ENCODE measurements at places on chromosomes 2 and 18. TPM values are rescaled to one million over a fixed set of nuclear protein-coding genes. Genes with fewer than 3 reads are reported as not detected.

The CHMP1B gene
- total RNA-seq: 30.3 TPM

The TRIM43 gene
- total RNA-seq: not detected

The CIDEA gene
- total RNA-seq: not detected

The DSEL gene
- total RNA-seq: 0.05 TPM

The CDC42EP3 gene
- 38.2 TPM for total RNA-seq

The NEB gene
- 0.34 TPM for total RNA-seq

The CCDC68 gene
- 6.6 TPM for total RNA-seq

The PSMA8 gene
- total RNA-seq: not detected

The SPIRE1 gene
- total RNA-seq: 26.6 TPM

- no peaks in the 10 kb centered on the region for H3K36me3 ChIP-seq
- DNase-seq: no peak
- H3K27me3 ChIP-seq: no peaks in the 10 kb centered on the region
- no peak overlapping the region for H3K27ac ChIP-seq
- H3K4me3 ChIP-seq: no peak overlapping the region
- no peaks in the 10 kb centered on the region for H3K4me1 ChIP-seq
Measured at GRCh38 chr2:236133410-236134012, 34.7 kb downstream of the GBX2 start.

DNA sequence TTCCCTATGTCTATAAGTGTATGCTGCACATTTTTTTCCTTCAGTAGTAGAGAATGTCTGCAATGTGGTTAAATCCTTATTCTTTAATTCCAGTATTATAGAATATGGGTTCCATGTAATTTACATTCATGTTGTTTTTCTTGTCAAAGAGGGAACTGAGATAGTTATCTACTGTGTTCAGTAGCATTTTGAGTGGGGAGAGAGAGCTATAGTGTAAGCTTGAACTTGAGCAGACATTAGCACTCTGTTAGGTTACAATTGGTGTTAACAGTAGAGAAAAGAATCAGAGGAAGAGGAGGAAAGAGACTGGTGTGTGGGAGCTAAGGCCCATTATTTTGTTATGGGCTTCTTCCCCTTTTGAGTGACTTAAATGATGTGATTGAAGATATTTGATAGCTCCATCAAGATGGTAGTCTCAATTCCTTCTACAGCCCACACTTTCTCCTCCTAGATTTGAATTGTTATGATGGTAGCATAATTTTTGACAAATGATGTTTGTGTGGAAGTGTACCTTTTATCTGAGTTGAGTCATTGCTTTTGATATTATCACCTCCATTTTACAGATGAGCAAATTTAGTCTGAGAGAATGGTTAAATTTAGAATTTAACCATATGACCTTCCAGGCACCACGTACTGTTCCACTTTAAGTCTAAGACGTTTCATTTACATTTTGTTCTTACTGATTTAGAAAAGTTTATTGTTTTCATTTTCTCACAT is 71.3 kb downstream of the FMNL2 start:
- H3K27ac ChIP-seq: no peak overlapping the region
- no peak for DNase-seq
- H3K27me3 ChIP-seq: no peaks in the 10 kb centered on the region

DNA sequence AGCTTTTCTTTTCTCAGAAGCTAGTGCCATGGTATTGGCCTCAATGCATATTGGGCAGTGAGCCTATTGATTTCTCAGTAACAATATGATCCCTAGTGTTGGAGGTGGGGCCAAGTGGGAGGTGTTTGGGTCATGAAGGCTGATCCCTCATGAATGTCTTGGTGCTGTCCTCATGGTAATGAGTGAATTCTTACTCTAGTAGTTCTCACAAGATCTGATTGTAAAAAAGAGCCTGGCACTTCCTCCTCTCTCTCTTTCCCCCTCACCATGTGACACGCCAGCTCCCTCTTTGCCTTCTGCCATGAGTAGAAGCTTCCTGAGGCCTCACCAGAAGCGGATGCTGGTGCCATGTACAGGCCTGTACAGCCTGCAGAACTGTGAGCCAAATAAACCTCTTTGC is 12.8 kb upstream of the TBC1D8 start:
- no peak overlapping the region for H3K27ac ChIP-seq
- H3K36me3 ChIP-seq: no peaks in the 10 kb centered on the region
- no peak for DNase-seq
- no peaks in the 10 kb centered on the region for H3K27me3 ChIP-seq
- H3K4me1 ChIP-seq: 0 out of 2 replicates have a peak, but pooled peaks cover 3% of the 10 kb centered on the region
- H3K4me3 ChIP-seq: no peak overlapping the region

GRCh38 chr2:150528861-150529801 is 41.7 kb upstream of the RND3 start:
- H3K27ac ChIP-seq: no peak overlapping the region
- DNase-seq: no peak
- no peak overlapping the region for H3K4me3 ChIP-seq
- peaks cover 4% of the 10 kb centered on the region for H3K4me1 ChIP-seq

GRCh38 chr2:150732064-150732463 is 244.6 kb upstream of the RND3 start:
- DNase-seq: no peak
- H3K27ac ChIP-seq: no peak overlapping the region
- H3K36me3 ChIP-seq: no peaks in the 10 kb centered on the region
- no peaks in the 10 kb centered on the region for H3K4me1 ChIP-seq
- H3K4me3 ChIP-seq: no peak overlapping the region

GRCh38 chr2:234640657-234641056 is 143.8 kb upstream of the ARL4C start:
- H3K4me3 ChIP-seq: no peak overlapping the region
- DNase-seq: no peak
- H3K27ac ChIP-seq: no peak overlapping the region
- no peaks in the 10 kb centered on the region for H3K36me3 ChIP-seq
- H3K4me1 ChIP-seq: no peaks in the 10 kb centered on the region
- no peaks in the 10 kb centered on the region for H3K27me3 ChIP-seq

- no peak overlapping the region for H3K27ac ChIP-seq
- DNase-seq: no peak
- H3K36me3 ChIP-seq: no peaks in the 10 kb centered on the region
- H3K4me3 ChIP-seq: no peak overlapping the region
Measured at GRCh38 chr2:963876-964275, 13.2 kb downstream of the SNTG2 start.

DNA sequence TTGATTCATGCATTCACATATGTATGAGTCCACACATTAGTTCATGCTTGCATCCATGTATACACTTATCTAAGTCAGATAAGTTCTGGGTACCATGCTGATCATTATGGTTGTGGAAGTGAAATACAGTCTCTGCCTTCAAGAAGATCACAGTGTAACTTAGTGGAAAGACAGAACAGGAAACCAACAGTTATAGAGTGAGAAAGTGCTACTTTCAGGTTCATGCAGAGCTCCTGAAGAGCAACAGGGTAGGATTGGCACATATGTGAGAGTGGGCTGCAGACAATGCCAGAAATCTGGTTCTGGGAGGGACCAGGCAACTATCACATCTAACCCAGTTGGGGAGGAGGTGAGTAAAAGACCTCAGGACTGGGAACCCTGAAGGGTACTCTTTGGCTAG is 35.4 kb upstream of the PGAP1 start:
- H3K27ac ChIP-seq: no peak overlapping the region
- no peaks in the 10 kb centered on the region for H3K27me3 ChIP-seq

DNA sequence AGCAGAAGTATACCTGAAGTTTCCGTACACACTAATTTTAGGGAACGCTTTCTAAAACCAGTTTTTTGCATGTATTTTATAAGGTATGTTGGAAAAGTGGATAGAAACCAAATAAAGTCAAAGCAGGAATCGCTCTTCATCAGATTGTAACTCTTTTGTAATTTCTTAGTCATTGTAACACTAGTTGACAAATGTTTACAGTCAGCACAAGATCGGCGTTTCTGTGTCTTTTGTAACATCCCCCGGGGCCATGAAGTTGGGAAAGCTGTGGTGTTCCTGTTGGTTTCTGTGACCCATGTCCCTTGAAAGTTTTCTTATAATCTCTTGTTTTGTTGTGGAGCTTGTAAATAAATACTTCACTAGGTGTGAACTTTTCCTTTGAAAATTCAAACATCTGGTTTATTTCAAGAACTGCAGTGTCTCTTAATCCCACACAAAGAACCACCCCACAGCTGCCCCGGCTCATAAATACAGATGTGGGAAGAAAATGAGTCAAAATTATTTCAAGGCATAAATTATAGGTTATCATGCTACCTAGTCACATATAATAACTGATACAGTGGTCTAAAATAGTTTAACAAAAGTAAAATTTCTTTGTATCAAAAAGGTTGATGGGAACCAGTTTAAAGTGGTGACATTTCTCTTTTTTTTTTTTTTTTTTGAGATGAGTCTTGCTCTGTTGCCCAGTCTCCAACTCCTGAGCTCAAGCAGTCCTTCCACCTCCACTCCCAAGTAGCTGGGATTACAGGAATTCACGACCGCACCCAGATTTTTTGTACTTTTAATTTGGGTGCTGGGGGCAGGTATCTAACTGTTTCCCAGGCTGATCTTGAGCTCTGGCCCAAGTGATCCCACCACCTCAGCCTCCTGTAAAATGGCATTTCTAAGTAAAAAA is 751 bp upstream of the NMI start:
- H3K27ac ChIP-seq: peak overlapping the region; percentile 84
- H3K4me3 ChIP-seq: peak overlapping the region; percentile 70
- H3K27me3 ChIP-seq: no peaks in the 10 kb centered on the region
- DNase-seq: no peak
- peaks cover 7% of the 10 kb centered on the region for H3K4me1 ChIP-seq

- no peaks in the 10 kb centered on the region for H3K4me1 ChIP-seq
- H3K4me3 ChIP-seq: no peak overlapping the region
- no peak overlapping the region for H3K27ac ChIP-seq
- no peaks in the 10 kb centered on the region for H3K36me3 ChIP-seq
Measured at GRCh38 chr2:73532381-73532780, 109.8 kb downstream of the NAT8 start.

- H3K36me3 ChIP-seq: peaks cover 3% of the 10 kb centered on the region
- no peaks in the 10 kb centered on the region for H3K4me1 ChIP-seq
- H3K27ac ChIP-seq: no peak overlapping the region
- H3K4me3 ChIP-seq: no peak overlapping the region
- no peak for DNase-seq
- no peaks in the 10 kb centered on the region for H3K27me3 ChIP-seq
Measured at GRCh38 chr2:226970362-226970761, 134.5 kb downstream of the RHBDD1 start.

DNA sequence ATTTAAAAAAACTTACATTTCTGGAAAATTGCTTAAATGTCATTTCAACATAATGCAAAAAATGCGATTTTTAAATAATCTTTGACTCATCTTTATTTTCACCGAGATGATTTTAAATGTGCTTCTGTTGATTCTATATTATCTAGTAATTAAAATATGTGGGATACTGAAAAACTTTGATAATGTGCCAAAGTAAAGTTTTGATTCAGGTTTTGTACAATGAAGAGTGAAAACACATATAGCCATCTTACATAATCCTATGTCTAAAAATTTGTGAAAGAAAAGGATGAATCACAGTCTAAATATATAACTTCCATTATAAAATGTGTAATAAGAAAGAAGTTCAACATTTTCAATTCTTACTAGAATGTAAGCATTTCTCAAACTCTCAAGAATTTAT is 204.3 kb upstream of the ZC3H15 start:
- H3K36me3 ChIP-seq: no peaks in the 10 kb centered on the region
- no peak overlapping the region for H3K27ac ChIP-seq
- no peak overlapping the region for H3K4me3 ChIP-seq

DNA sequence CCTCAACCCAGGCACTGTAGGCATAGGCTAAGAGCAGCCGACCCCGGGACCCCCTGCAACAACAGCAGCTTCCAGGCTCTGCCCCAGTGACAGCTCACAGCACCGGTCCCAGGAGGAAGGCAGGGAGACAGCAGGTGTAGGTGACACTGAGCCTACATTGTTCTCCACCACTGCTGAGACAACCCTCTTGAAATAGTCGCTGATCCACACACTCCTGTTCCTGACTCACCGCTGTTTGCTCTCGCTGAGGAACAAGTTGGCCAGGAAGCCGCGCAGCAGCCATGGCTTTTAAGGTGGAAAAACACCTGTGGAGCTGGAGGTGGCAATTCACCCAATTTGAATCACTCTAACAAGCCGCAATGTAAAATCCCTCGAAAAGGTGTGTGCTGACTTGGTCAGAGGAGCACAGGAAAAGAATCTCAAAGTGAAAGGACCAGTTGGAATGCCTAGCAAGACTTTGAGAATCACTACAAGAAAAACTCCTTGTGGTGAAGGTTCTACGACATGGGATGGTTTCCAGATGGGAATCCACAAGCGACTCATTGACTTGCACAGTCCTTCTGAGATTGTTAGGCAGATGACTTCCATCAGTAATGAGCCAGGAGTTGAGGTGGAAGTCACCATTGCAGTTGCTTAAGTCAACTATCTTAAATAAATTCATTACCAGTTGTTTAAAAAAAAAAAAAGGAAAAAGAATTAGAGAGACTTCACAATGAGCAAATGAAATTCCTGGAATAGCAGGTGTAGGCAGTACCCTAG is 167.5 kb downstream of the ARL4C start:
- H3K36me3 ChIP-seq: no peaks in the 10 kb centered on the region
- no peaks in the 10 kb centered on the region for H3K27me3 ChIP-seq
- no peak for DNase-seq
- peaks cover 3% of the 10 kb centered on the region for H3K4me1 ChIP-seq
- H3K4me3 ChIP-seq: no peak overlapping the region

DNA sequence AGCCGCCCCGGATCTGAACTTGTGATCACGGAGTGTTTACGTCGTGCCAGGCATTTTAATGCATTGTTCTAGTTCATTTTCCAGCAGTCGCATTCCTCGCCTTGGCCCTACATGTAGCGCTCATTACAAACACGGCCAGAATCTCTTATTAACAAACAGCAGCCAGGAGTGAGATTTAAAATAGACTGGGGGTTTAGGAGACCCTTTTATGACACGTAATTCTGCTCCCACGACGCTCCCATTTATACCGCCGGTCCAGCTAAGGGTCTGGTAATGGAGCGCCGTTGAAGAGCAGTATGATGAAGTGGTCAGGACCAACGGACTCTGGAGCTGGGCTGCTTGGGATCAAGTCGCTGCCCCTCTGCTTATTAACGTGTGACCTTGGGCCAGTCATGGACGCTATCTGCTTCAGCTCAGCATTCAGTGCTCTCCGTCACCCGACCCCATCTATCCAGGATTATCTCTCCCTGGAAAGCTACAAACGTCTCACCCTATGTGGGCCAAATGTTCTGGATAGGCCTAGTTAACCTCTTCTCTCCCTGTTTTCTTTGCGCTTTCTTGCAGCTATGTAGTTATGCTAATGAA is 745 bp downstream of the MSH2 start:
- 0 out of 2 replicates have a peak, but pooled peaks cover 6% of the 10 kb centered on the region for H3K36me3 ChIP-seq
- H3K4me3 ChIP-seq: peak overlapping the region; percentile 80
- no peak for DNase-seq
- peak overlapping the region; percentile 76 for H3K27ac ChIP-seq

GRCh38 chr2:23430263-23430662 is 45.3 kb downstream of the KLHL29 start:
- H3K4me1 ChIP-seq: peaks cover 2% of the 10 kb centered on the region
- DNase-seq: no peak
- H3K27me3 ChIP-seq: no peaks in the 10 kb centered on the region
- H3K27ac ChIP-seq: no peak overlapping the region
